Effector memory CD4-positive, alpha-beta T cell (primary cell): ENCODE measurements at places on chromosomes 5 and 9.

GRCh38 chr9:133956520-133957076 is 35.5 kb downstream of the VAV2 start:
- DNase-seq = no peak

- no peak for DNase-seq
These were observed 205.1 kb upstream of the MRPS30 start for GRCh38 chr5:44603496-44604272.

DNA sequence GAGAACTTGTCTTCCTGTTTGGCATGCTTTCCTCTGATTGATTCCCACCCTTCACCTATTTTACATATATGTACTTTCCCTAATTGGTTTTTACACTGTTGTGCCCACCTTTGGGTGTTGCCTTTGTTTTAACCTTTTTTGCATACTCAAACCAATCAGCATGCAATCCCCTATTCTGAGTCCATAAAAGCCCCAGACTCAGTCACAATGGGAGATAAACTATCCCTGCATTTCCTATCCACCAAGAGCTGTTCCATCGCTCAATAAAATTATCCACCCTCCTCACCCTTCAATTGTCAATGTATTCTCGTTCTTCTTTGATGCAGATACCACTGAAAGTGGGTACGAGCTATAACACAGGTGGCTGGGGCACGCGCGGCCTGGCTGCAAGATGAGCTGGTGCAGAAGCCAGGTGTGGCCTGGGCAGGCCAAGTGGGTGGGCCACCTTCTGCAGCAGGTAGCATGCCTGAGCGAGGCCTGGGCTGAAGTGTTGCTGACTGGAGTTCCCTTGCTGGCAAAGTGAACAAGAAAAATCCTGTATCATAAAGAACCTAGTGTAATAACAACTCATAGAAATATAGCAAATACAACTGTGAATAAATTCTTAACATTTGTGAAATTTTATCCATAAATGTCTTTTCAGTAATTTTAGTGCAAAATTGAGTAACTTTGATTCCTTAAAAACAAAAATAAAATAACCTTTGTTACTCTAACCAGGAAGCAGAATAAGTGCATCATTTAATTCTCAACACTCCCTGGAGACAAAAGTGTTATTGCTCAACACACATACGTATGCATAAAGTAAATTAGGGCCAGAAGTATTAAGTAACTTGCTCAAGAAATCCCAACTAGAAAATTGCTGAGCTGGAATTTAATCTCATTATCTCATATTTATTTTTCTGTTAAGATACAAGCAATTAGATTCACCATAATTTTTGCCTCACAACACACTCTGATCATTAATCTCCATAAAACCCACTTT is 685.3 kb upstream of the EDIL3 start:
- no peak for DNase-seq

- no peak for DNase-seq
These were observed 447.8 kb downstream of the ENC1 start for GRCh38 chr5:74192606-74193299.

- DNase-seq = no peak
These were observed 653 bp downstream of the LHX3 start for GRCh38 chr9:136204145-136204805.

GRCh38 chr5:55535199-55535905 is 588 bp upstream of the PLPP1 start:
- DNase-seq = no peak

DNA sequence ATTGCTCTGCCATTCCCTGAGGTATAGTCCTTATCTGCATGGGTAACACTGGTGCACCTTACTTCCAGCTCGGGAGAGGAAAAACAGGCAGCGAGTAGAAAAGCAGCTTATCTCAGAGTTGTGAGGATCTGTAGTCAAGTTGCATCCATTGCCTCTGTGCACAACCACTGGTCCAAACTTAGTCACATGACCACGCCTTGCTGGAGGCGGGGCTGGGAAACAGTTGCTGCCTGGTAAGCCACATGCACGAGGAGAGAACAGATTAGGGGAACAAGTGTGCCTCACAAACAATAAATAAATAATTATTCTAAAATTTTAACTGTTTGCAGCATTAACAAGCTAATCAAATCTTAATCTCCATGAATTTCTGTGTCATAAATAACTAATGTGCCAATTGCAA is 18.6 kb downstream of the ZNF622 start:
- no peak for DNase-seq

DNA sequence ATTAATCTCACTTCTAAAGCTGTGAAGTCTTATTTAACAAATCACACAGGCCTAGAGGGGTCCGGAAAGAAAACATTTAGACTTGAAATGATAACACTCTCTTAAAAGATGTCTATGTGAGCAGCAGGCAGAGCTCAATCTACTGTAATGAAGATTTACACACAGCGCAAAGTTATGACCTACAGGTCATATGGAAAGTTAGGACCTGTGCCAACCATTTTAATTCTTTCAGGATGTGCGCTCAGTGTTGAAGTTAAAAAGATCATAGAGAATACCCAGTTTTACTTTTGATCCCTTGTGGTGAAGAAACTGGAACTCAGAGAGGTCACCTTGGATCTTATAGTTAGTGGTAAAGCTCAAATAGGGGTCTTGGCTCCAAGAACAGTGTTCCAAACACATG is 3.1 kb upstream of the CREBRF start:
- DNase-seq = no peak

DNA sequence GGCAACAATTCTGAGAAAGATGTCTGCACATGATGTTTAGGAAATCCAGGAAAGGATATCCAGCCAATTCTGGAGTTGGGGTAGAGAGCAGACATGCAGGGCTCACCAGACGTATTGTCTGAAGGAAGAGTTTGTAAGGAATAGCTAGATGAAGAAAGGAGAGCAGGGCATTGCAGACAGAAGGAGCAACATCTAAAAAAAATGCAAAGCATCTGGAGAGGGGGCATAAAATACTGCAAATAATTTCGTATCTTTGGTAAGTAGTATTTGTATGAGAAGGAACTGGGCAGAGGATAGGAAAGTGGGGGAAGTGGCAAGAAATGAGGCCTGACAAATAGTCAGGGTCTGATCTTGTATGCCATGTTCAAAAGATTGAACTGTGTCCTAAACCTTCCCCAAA is 74.8 kb downstream of the MACIR start:
- no peak for DNase-seq

GRCh38 chr5:31918739-31919138 is 255.4 kb downstream of the GOLPH3 start:
- DNase-seq = no peak

GRCh38 chr9:79689576-79689975 is 117.8 kb downstream of the TLE4 start:
- DNase-seq = no peak

DNA sequence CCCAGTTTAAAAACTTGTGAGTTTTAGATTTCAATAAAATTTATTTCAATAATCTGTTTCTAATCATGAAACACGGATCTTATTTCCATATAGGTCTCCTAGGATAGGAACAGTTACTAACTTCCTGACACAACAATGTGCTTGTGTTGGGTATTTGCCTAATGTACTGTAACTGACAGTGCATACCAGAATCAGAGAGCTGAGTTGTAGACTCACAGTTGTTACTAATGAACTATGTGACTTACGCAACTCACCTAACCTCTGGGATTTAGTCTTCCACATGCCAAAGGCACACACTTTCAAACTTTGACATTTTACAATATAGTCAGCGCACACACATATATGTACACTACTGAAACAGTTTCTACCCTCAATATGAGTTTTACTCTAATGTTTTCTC is 77.7 kb downstream of the HOMER1 start:
- no peak for DNase-seq

DNA sequence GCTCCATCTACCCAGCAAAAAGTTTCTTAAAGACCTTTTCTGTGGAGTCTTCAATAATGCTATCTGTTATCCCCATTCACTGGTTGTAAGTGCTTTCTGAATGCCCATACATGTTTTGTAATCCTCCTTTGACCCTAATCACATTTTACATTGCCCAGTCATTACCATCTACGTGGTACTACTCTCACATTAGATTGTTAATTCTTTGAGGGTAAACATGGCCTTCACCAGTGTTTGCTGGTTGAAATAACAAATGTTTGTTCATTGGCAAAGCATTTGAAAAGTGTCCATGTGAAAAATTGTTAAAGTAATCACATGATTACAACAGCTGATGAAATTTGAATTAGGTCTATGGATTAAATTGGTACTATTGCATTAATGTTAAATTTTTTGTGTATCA is 31.8 kb downstream of the MEGF10 start:
- DNase-seq = no peak

- DNase-seq = no peak
These were observed 194.1 kb downstream of the AOPEP start for GRCh38 chr9:94920420-94921091.

DNA sequence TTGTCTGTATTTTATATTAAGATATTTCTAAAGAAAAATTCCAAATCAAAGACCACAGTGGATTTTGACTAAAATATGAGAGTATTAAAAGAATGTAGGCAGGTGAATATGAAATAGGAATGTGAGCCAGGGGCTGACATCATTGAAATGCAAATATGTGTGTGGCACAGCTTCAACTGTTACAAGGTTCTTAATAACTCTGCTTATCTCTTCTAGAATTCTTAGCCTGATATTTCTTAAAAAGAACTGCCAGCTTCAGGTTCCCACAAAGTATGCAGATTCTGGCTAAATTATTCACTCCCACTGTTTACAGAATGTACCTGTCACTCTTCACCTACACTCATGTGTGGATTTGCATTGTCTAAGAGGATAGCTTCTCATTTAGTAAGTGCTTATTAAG is 274.4 kb downstream of the DIRAS2 start:
- DNase-seq = no peak

DNA sequence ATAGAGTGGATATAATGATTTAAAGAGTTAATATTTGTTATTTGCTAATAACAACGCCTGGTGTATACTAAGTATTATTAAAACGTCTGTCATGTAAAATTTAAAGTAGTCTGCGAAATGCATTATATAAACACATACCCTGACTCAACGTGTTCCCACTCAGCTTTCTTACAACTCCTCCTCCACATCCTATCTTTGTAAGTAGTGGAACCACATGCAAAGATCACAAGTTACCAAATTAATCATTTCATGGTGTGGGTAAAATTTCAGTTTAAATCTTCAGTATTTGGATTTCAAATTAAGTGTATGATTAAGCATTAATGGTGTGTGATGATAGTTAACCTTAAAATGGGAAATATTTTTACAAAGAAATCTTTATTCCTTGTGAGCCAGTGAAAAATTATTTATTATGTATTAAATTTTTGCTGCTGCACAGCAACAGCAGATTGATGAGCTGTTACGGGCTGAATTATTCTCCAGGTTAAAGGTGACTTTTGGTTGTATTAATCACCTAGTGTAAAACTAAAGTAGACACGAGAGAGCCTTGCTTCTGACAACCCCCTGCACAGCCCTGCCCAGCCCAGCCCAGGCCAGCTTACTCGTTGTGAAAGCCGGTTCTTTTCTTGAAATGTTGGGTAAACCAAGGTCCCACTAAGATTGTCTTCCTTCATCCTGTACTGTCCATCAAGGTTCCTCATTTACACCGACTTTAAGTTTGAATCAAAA is 373.5 kb downstream of the DTWD2 start:
- no peak for DNase-seq

DNA sequence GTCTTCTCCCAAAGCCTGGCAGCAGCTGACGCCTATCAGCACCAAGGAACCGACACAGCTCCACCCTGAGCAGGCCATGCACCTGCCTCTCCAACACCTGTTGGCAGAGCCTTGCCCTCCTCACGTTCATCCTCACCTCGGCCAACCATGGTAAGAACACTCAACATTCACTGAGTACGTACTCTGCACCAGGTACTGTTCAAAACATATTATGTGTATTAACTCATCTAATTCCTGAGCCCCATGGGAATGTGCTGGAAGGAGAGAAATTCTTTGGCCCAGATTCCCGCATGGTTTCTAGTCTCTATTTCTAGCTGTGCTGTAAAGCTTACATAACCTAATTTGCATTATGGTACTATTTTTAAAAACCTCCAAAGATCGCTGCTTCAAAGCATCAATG is 86.1 kb downstream of the GPR21 start:
- no peak for DNase-seq

- no peak for DNase-seq
These were observed 4.3 kb upstream of the ITGA1 start for GRCh38 chr5:52783226-52783959.

DNA sequence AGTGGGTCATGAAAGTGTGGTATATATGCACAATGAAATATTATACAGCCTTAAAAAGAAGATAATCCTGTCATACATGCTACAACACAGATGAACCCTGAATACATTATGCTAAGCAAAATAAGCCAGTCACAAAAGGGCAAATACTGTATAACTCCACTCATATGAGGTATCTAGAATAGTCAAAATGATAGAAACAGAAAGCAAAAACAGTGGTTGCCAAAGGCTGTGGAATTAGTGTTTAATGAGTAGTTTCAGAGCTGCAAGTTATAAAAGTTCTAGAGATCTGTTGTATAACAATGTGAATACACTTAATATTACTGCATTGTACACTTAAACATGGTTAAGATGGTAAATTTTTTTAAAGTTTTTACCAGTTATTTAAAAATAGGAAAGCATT is 135.0 kb downstream of the OXCT1 start:
- no peak for DNase-seq

- no peak for DNase-seq
These were observed 417.5 kb downstream of the EFNA5 start for GRCh38 chr5:107253246-107253645.

- DNase-seq = no peak
These were observed 380.1 kb upstream of the NUDT12 start for GRCh38 chr5:103942587-103943186.

GRCh38 chr5:115875447-115875846 is 33.7 kb downstream of the AP3S1 start:
- no peak for DNase-seq

DNA sequence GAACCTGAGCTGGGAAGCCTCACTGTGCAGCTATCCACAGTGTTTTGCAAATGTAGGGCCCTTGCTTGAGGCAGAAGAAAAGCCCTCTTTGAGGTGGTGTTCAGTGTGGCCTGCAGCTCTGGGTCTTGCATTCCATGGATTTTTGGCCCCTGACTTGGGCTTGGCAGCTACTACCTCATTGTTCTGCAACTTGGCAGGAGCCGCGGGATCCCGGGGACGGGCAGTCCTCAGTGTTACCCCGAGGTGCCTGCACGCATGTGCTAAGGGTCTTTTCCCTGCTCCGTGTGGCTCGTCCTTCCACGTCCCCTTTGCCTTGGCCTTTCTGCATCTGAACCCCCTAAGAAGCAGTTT is 39.8 kb downstream of the NEK6 start:
- DNase-seq = no peak

DNA sequence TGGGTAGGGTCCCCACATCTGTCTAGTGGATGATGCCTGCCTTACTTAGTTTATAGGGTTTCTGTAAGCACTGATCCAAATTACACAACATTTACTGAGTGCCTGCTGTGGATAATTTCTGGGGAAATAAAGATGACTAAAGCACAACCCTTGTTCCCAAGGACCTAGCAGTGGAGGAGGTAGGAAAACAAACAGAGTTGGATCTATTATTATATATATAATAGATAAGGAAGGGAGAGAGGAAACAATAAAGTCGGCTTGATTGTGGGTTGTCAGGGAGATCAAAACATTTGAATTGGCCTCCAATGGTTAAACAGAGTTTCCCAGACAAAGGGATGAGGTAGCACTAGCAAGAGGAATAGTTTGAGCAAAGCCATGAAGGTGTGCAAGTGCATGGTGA is 14.0 kb downstream of the IL33 start:
- DNase-seq = no peak

GRCh38 chr5:78419396-78419795 is 59.0 kb downstream of the SCAMP1 start:
- no peak for DNase-seq

GRCh38 chr5:55800924-55801323 is 50.2 kb upstream of the IL31RA start:
- DNase-seq = no peak
